ENCODE measurements at places on chromosomes 6 and 20.
A peak's percentile ranks its signal among the peaks of the same experiment; 100 is the strongest.

DNA sequence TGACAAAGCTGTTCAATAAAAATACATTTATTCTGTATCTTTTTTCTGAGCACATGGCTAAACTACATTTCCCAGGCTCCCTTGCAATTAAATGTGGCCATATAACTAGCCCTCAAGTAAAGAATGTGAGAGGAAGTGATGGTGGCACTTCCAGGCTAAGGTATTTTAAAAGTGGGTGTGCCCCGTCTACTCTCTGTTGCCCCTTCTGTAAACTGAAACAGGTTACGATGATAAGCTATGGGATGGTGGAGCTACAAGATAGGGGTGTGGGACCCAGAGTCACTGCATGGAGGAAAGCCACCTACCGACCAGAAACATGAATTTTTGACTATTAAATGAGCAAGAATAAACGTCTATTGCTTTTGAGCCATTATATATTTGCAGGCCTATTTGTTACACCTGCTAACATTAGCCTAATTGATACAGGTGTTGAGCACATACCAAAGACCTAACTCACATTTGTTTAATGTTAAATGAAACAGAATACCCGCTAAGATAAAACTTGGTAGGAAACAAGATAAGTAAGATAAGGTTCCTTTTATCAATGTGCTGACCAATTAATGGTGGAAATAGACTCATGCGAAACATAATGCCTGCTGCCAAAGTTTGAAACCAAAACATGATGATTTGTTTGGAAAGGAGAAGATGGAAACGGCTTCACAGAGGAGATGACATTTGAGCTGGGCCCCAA is 3.1 kb downstream of the FYN start:
- DNase-seq: no peak
- peaks cover 38% of the 10 kb centered on the region for H3K36me3 ChIP-seq
- peaks cover 69% of the 10 kb centered on the region for H3K4me1 ChIP-seq

- H3K27me3 ChIP-seq: no peaks in the 10 kb centered on the region
- no peak overlapping the region for H3K4me3 ChIP-seq
- H3K27ac ChIP-seq: no peak overlapping the region
Observed at GRCh38 chr20:33561692-33562601, 72.1 kb downstream of the CBFA2T2 start.

- DNase-seq: no peak
- no peak overlapping the region for H3K4me3 ChIP-seq
- peaks cover 22% of the 10 kb centered on the region for H3K27me3 ChIP-seq
- no peaks in the 10 kb centered on the region for H3K4me1 ChIP-seq
Observed at GRCh38 chr6:12280902-12281301, 9.3 kb upstream of the EDN1 start.

GRCh38 chr6:118776607-118777549 is 117.1 kb upstream of the ASF1A start:
- H3K27ac ChIP-seq: peak overlapping the region; percentile 55
- H3K4me3 ChIP-seq: peak overlapping the region; percentile 36
- H3K27me3 ChIP-seq: no peaks in the 10 kb centered on the region
- H3K36me3 ChIP-seq: no peaks in the 10 kb centered on the region
- DNase-seq: peak; percentile 67
- peaks cover 17% of the 10 kb centered on the region for H3K4me1 ChIP-seq

DNA sequence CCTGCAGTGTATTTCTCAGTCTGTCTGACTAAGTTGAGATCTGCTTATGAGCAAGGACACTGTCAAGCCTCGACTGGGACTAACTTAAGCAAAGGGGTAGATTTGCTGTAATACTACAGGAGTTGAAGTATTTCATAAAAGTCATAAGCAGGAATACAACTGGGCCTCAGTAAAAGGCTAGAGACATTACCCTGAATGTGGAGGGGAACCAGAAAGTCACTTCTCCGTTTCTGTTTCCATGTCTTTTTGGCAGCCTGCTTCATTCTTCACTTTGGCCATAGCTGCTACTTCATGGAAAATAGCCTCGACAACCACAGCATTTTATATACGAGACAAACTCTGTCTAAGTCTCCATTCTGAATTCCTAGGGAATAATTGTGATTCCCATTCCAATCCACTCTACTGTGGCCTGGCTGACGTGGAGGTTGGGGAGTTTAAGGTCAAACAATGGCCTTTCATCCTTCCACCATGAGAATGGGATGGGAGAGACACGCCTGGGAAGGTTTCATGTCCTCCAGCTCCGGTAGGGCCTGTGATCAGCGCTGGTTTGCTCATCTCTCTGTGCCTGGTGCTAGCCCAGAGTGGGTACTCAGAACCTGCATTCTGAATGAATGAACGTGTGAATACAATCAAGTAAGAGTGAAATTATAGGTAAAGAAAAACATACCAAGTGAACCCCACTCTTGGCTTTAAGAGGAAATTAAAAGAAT is 37.1 kb upstream of the DUSP22 start:
- H3K27ac ChIP-seq: no peak overlapping the region
- no peaks in the 10 kb centered on the region for H3K36me3 ChIP-seq
- no peak overlapping the region for H3K4me3 ChIP-seq
- H3K27me3 ChIP-seq: no peaks in the 10 kb centered on the region

GRCh38 chr6:147585256-147585655 is 76.8 kb downstream of the SAMD5 start:
- no peak overlapping the region for H3K4me3 ChIP-seq
- DNase-seq: no peak
- H3K27ac ChIP-seq: no peak overlapping the region
- peaks cover 7% of the 10 kb centered on the region for H3K27me3 ChIP-seq

DNA sequence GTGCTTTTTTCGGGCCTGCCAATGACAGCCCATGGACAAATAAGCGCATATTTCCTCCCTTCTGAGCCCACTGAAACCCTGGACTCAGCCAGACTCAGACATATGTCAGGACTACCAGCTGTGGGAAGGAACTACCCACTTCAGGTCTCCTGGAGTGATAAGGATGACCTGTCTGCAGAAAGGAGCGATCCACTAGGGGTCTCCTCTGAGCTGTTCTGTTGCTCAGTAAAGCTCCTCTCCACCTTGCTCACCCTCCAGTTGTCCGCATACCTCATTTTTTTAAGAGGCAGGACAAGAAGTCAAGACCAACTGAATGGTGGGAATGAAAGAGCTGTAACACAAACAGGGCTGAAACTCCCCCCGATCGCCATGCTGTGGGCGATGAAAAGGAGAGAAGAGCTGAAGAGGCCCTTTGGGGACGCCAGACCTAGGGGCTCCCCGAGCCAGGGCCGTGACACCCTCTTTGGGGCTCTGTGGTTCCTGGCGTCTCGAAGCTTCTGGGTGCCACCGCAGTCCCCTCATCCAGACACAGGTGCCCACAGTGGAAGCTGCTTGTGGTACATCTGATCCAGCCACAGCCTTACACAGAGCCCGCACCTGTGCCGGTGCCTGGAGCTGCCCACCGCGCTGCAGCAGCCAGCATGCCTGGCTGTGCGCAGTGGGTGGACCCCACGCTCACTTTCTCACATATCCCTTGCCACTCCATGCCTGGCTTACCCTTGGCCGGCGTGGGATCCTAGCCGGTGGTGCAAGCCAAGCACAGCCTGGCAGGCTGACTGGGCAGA is 68.8 kb downstream of the EYS start:
- DNase-seq: no peak
- no peak overlapping the region for H3K27ac ChIP-seq
- no peaks in the 10 kb centered on the region for H3K4me1 ChIP-seq
- H3K36me3 ChIP-seq: no peaks in the 10 kb centered on the region
- no peak overlapping the region for H3K4me3 ChIP-seq

DNA sequence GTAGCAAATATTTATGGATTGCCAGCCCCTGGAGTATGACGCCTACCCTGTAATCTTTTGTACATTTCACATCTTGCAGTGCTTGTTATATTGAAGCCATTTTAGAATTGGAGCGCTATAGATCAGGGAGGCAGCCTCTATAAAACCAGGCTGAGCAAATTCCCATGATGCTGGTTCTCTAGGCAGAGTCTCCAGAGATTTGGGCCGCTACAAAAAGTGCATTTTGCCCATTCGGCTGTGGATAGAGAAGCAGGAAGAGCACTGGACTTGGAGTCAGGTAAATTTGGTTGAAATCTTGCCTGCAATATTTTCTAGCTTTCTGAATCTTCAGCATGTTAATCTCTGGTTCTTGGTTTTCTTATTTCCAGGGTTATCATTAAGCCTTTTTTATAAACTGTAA is 2.0 kb downstream of the YWHAB start:
- H3K4me1 ChIP-seq: peaks cover 73% of the 10 kb centered on the region
- H3K27me3 ChIP-seq: no peaks in the 10 kb centered on the region
- DNase-seq: no peak
- peak overlapping the region; percentile 97 for H3K4me3 ChIP-seq

DNA sequence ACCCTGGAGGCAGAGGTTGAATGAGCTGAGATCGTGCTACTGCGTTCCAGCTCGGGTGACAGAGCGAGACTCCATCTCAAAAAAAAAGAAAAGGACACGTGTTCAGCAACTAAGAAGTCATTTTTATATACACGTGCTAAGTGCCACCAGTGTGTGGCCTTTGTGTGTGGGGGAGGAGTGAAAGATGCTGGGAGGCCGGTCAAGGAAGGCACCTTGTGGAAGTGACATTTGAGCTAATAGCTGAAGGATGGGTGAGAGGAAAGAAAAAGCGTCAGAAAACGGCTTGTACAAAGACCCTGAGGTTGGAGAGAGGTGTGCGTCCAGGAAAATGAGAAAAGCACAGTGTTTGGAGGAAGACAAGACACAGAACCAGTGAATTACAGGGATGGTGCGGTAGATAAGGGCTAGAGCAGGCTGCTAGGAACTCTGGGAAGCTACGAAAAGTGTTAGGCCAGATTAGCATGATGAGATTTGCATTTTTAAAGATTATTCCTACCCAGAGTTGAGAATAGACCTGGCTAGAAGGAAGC is 11.6 kb downstream of the RREB1 start:
- H3K4me3 ChIP-seq: no peak overlapping the region
- DNase-seq: no peak
- H3K4me1 ChIP-seq: peaks cover 38% of the 10 kb centered on the region

GRCh38 chr6:161031721-161032495 is 40.3 kb downstream of the MAP3K4 start:
- no peak overlapping the region for H3K4me3 ChIP-seq
- H3K27me3 ChIP-seq: no peaks in the 10 kb centered on the region
- H3K4me1 ChIP-seq: peaks cover 49% of the 10 kb centered on the region
- peak overlapping the region; percentile 79 for H3K27ac ChIP-seq
- H3K36me3 ChIP-seq: peaks cover 5% of the 10 kb centered on the region

GRCh38 chr6:123821112-123821511 is 17.4 kb downstream of the NKAIN2 start:
- no peak overlapping the region for H3K27ac ChIP-seq
- H3K36me3 ChIP-seq: no peaks in the 10 kb centered on the region
- H3K27me3 ChIP-seq: no peaks in the 10 kb centered on the region
- DNase-seq: no peak
- no peak overlapping the region for H3K4me3 ChIP-seq

- no peaks in the 10 kb centered on the region for H3K36me3 ChIP-seq
- H3K4me3 ChIP-seq: no peak overlapping the region
- peaks cover 12% of the 10 kb centered on the region for H3K4me1 ChIP-seq
- peaks cover 32% of the 10 kb centered on the region for H3K27me3 ChIP-seq
Observed at GRCh38 chr6:108737594-108738546, 110.4 kb upstream of the ARMC2 start.

- H3K36me3 ChIP-seq: no peaks in the 10 kb centered on the region
- H3K4me3 ChIP-seq: no peak overlapping the region
- H3K27ac ChIP-seq: no peak overlapping the region
- no peaks in the 10 kb centered on the region for H3K4me1 ChIP-seq
- no peaks in the 10 kb centered on the region for H3K27me3 ChIP-seq
Observed at GRCh38 chr6:19668710-19669109, 168.5 kb upstream of the ID4 start.

- H3K27ac ChIP-seq: no peak overlapping the region
- H3K4me1 ChIP-seq: peaks cover 8% of the 10 kb centered on the region
- DNase-seq: no peak
- no peaks in the 10 kb centered on the region for H3K36me3 ChIP-seq
- no peak overlapping the region for H3K4me3 ChIP-seq
Observed at GRCh38 chr20:5041433-5041832, 40.1 kb upstream of the SLC23A2 start.

- no peak for DNase-seq
- no peak overlapping the region for H3K4me3 ChIP-seq
- H3K27me3 ChIP-seq: no peaks in the 10 kb centered on the region
- H3K27ac ChIP-seq: no peak overlapping the region
- no peaks in the 10 kb centered on the region for H3K4me1 ChIP-seq
Observed at GRCh38 chr6:94899191-94899590, 678.1 kb upstream of the MANEA start.

DNA sequence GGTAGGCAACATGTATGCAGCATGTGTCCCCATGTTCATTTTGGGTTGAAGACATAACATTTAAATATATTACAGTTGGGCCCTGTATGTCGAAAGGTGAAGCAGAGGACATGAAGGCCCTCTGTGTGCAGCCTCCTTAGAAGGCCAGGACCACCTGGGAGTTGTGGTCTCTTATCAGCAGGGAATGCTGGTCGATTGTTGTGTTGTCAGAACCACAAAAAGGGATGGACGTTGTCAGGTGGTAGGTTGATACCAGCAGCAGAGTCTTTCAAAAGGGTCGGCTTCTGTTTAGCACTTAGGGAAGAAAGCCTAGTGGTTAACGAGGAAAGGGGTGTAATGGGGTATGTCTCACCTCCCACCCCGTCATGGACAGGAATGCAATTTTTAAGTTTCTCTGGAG is 67.3 kb upstream of the SLC22A1 start:
- peaks cover 15% of the 10 kb centered on the region for H3K4me1 ChIP-seq
- peaks cover 42% of the 10 kb centered on the region for H3K36me3 ChIP-seq
- no peak overlapping the region for H3K27ac ChIP-seq
- DNase-seq: no peak

DNA sequence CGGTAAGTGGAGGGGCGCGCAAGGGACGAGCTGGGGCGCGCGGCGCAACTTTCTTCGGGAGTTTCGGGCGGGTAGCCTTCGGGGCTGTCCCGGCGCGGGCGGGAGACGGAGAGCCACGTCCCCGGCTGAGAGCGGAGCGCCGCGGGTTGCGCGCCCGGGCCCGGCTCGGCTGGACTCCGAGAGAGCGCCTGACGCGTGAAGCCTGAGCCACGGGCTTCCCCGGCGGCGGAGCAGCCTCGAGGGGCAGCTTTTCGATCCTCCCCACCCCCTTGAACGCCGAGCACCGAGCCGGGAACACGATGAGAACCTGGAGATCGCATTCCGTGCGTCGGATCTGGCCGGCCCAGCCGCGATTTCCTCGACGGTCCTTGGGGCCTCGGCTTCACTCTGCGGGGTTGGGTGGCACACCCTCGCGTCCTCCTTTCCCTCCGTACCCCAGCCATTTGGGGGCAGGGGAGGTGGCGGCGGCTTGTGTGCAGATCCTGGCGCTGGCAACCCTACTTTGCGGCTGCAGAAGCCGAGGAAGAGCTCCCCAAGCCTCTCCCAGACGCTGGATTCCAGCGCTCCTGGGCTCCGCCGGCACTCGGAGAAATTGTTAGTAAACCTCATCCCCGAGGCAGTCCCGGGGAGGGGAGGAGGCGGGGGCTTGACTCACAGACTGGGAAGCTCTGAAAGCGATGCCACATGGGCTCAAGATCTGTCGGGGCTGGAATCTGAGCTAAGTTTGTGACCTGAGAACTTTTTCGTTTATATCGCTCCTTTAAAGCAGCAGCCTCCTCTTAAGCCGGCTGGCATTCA is 572 bp downstream of the DSE start:
- H3K4me1 ChIP-seq: peaks cover 9% of the 10 kb centered on the region
- peak; percentile 33 for DNase-seq
- H3K4me3 ChIP-seq: peak overlapping the region; percentile 83
- no peaks in the 10 kb centered on the region for H3K36me3 ChIP-seq
- peaks cover 14% of the 10 kb centered on the region for H3K27me3 ChIP-seq

All from activated T-cell treated with anti-CD3 and anti-CD28 coated beads, Interleukin-2, amount 50 U/mL, for 72 hours (primary cell).